ENCODE measurements at places on chromosomes 5 and 9.

GRCh38 chr9:109251080-109251775 lies 69.6 kb downstream of the EPB41L4B start:
- DNase-seq = no peak

GRCh38 chr5:56457887-56458812 lies 225.0 kb upstream of the ANKRD55 start:
- no peak for DNase-seq

GRCh38 chr5:102866237-102866600 lies 111.1 kb downstream of the PAM start:
- DNase-seq = no peak

- DNase-seq = no peak
Measured at GRCh38 chr5:116395226-116395625, 179.4 kb downstream of the SEMA6A start.

DNA sequence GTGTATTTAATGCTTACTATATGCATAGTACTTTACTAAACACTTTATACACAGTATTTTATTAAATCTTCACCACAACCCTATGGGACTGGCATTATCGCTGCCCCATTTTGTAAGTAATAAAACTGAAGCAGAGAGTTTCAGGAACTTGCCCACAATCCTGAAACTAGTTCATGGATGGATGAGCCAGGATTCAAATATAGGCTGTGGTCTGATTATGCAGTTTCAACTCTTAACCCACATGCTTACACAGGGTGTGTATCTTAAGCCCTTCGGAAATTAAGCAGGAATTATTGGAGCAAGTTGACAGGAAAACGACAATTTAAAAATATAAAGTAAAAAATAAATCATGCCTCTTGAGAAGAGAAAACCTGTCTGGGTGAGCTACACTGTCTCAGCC lies 109.0 kb downstream of the ATP10B start:
- no peak for DNase-seq

GRCh38 chr9:116156621-116157314 lies 3.2 kb downstream of the PAPPA start:
- no peak for DNase-seq

GRCh38 chr9:4760122-4760521 lies 19.1 kb upstream of the AK3 start:
- no peak for DNase-seq

DNA sequence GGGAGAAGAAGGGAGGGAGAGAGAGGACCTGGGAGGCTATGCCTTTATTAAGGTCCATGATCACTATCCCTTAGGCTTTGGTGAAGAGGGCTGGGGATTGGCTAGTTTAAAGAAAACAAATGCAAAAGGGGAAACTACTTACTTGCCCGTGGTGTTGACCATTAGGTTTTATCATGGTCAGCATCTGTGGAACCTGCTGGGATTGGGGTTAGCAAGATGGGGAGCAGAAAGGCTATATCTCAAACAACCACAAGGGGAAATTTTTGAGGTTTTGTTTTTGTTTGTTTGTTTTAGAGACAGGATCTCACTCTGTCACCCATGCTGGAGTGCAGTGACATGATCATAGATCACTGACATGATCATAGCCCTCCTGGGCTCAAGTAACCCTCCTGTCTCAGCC lies 9.0 kb upstream of the RAD23B start:
- DNase-seq = no peak

DNA sequence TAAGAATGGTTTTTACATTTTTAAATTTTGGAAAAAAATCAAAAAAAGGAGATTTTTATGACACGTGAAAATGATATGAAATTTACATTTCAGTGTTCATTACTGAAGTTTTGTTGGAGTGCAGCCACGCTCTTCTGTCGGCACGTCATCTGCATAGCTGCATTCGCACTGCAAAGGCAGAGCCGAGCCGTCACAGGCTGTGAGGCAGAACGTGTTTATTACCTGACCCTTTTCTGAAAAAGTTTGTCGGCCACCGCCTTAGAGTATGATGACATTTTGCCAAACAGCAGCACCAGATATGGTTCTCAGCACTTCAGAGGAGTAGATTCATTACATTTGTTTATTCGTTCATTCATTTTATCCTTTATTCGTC lies 24.1 kb downstream of the HRH2 start:
- no peak for DNase-seq

DNA sequence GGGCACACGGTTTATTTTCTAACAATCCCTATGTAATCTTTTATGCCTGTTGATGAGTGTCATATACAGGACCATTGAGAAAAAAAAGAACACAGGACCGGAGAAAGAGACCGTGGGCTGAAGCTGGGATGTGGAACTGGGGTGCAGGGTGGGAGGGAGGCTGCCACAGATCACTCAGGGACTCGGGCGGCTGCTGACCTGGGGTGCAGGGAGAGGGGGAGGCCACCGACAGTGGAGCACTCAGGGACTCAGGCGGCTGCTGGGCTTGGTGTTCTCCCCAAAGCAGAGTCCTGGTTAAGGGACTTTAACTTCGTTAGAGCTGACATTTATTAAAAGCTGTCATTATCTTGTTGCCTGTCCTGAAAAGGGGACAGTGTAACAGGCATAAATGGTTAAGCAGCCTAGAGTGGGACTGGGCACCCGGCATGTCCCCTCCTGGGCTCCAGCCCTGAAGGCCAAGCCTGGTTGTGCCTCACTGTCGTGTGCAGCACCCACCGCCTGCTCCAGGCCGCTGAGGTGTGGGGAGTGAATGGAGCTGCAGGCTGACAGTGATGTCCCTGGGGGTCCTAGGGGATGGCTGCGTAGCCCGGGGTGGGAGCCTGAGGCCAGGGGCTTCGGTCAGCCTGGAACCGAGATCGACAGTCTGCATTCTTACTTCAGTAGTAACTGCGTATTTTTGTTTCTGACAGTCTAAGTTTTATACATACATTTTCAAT lies 14.0 kb downstream of the NDUFS6 start:
- no peak for DNase-seq

DNA sequence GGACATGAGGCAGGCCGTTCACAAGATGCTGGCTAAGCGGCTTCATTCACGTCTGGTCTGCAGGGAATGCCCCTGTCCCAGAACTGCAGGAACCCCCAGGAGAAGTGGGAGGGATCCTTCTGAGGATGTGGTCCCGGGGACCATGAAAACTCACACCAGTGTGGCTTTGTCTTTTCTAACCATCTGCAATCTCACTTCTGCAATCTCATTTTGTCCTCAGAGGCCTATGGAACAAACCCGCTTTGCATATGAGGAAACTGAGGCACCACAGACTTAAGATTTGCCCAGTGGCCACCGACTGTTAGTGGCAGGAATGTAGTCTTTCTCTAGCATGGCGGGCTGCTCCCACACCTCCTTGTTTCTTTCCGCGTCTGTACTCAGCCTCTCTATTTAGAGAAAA lies 6.9 kb downstream of the CXCL14 start:
- DNase-seq = no peak

DNA sequence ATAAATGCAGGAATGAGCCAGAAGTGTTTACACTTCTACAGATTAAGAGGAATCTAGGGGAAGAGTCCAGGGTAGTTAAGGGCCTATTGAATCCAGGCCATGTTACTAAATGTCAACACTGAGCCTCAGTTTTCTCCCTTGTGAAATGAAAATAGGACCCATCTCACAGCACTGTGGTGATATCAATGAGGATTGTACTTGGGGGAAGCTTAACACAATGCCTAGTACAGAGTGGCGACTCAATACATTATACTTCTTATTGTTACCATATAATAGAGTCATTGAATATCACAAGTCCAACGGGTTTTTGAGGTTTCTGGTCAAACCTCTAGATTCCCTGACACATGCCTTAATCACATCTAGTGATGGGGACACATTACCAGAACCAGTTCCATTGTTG lies 4.6 kb downstream of the TRUB2 start:
- no peak for DNase-seq

DNA sequence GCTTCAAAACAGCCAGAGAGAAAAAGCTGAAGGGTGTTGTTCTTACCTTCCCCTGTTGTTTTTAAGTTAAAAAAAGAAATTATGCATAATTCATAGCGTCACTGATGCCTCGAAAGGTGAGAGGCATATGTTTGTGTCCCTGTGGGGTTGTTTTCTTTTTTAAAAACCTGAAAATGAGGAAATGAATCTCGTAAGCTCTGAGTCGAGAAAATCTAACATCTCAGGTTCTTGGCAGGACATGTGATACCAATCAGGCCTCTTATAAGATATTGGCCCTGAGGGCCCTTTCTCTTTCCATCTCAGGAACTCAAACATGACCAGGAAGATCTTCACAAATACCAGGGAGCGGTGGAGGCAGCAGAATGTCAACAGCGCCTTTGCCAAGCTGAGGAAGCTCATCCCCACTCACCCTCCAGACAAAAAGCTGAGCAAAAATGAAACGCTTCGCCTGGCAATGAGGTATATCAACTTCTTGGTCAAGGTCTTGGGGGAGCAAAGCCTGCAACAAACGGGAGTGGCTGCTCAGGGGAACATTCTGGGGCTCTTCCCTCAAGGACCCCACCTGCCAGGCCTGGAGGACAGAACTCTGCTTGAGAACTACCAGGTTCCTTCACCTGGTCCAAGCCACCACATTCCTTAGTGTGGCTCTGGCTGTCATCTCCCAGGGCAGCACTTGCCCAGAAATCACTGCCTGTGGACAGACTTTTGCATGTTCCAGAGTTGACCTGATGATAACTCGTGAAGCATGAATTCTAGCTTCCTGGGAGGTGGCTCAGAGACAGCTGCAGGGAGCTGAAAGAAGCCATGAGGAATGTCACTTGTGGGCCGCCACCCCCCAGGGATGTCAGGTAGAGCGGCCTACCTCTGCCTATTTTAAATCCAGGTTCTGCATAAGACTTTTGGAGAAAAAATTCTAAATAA lies at the start of gene TAL2:
Gene TAL2, plus strand, starts transcription at position 274 of the 921 bp plus-strand sequence. Its CDS starts 40 bp downstream, at position 314.
- DNase-seq = no peak

DNA sequence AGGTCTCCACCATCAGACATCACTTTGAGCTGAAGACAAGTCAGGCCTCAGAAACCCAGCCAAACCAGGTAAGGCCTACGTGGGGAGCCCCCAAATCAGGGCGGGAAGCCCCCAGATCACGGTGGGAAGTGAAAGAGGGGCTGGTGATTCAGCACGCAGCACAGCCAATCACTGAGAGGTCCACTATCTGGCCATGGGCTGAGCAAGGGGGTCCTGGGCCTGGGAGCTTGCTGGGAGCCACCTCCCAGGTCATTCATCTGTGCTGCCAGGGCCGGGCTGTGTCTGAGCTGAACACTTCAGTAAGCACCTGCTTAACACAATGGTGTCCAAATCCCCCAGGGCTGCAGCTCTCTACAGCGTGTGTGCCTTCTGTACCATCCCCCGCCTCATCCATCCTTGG lies 15.5 kb downstream of the MED10 start:
- DNase-seq = no peak

DNA sequence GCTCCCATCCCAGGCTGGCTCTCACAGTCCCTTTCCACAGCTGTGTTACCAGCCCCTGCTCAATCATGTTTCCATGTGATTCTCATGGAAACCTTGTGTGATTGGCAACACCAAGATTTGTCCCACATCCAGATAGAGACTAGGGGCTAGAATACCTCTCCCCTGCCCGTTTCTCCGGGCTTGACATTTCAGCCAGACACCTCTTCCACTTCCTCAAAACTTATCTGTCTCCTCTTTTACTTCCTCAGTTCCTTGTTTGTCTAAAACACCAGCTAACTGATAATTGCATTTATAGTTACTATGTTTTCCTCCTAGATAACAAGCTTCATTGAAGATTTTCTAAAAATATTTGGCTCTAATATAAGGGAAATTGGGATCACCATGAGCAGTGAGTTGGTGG lies 16.6 kb upstream of the KCNMB1 start:
- DNase-seq = no peak

DNA sequence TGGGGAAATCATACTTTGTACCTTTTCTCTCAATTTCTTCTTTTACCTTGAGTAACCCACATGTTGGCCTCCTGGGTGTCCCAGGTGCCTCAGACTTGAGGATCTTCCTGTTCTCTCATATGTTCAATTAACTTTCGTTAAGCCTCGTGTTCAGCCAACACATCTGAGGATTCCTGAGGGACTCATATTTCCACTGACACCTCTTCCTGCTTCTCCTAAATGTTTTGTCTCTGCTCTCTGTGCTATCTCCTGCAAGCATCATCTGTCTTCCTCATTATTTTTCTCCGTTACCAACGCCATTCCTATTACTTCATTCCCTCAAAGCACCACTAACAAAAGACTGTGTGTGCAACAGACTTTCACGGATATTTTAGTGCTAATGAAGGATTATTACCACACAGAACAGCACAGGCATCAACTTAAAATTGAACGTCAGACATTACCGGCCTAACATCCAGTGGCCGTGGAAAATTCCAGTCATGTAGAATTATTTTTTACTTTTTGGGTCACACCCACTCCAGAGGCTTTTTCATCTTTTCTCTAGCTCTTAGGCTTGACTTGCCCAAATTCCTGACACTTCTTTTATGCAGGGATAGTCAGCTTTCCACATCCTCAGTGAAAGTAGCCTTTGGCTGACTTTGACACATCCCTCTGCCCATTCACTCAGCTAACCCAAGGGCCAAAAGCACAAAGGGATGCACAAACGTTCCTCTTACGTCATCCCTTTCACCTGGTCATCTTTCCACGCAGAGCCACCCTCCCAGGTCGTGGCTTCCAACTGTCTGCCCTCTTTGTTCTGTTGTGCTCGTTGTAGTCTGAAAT lies 46.0 kb upstream of the OSMR start:
- no peak for DNase-seq

DNA sequence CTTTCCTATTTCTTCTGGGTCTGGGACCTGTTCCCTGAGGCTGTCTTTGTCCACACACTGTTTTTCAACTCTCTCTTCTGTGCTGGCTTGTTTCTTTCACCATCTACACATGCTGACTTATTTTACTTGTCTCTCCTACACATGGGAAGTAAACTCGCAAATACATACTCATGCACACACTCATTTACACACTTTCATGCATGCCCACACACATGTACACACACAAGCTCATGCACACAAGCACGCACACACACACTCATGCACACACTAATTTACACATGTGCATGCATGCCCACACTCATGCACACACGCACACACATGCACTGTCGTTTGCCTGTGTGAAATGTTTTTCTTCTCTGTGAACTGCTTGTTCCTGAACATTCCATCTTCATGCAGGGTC lies 169.0 kb downstream of the IRX2 start:
- no peak for DNase-seq

GRCh38 chr5:1217596-1218206 lies 7.5 kb upstream of the SLC6A18 start:
- DNase-seq = no peak

- DNase-seq = no peak
Measured at GRCh38 chr5:172788771-172789686, 18.0 kb upstream of the DUSP1 start.

DNA sequence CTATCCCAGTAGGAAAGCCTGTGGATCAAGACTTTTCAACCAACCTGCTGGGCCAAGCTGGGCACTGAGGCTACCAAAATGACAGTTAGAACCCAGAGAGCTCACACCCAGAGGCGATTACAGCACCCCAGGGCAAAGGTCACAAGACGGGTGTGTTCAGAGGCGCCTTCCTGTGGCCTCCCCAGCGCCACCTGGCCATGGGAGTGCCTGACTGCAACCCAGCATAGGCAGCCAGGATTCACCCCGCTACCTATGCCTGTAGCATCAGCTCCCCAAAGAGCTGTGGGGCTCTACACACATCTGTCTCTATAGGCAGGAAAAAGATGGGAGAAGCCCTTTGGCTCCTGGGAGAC lies 33.5 kb downstream of the PDGFRB start:
- no peak for DNase-seq

GRCh38 chr5:181020688-181021087 lies 19.4 kb upstream of the BTNL9 start:
- DNase-seq = no peak
